ENCODE measurements at places on chromosomes 3 and 15.

DNA sequence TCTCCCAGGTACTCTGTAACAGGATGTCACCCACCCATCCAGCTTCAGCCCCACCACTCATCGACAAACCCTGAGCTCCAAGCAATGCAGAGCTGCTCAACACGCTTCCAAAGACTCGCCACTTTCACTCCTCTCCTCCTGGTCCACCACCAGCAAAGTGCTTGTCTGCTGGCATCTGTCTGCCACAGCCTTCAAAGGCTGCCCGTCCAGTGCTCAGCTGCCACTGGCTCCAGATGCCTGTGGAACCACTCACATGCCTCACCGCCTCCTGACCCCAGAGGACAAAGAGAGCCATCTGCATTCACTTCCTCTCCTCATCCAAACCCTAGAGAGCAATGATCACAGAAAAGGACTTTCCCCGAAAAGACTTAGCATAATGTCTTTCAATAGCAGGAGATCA lies 109.5 kb upstream of the OCA2 start:
- DNase-seq: peak; percentile 15

DNA sequence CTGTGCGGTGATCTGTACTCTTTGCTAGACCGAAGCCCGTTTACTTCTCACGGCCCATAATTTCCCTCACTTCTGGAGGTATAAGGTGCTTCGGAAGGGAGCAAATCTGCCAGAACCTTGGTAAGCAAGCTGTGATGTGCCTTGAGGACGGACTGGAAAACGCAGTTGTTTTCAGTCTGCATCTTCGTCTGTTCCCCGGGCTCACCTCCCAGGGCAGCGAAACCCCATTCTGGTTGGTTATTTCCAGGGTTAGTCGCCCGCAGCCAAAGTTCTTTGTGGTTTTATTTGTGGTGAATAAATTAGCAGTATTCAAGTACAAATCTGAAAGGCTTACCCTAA lies 401 bp downstream of the RAMAC start:
- DNase-seq: no peak

- no peak for DNase-seq
Observed at GRCh38 chr15:52230073-52230472, 38.9 kb upstream of the GNB5 start.

GRCh38 chr3:144221761-144222160 lies 250.1 kb downstream of the DIPK2A start:
- peak; percentile 11 for DNase-seq

GRCh38 chr3:156483426-156483825 lies 71.5 kb downstream of the SSR3 start:
- DNase-seq: no peak

GRCh38 chr3:191301782-191302411 lies 27.3 kb upstream of the CCDC50 start:
- no peak for DNase-seq

GRCh38 chr3:173911446-173911845 lies 513.9 kb downstream of the NLGN1 start:
- no peak for DNase-seq

- DNase-seq: no peak
Observed at GRCh38 chr15:73965758-73966113, 26.4 kb downstream of the STOML1 start.
